ENCODE measurements at places on chromosomes 1 and 21.

GRCh38 chr1:63888984-63889383, 115.2 kb downstream of the ROR1 start:
- no peak for DNase-seq

GRCh38 chr1:33626801-33627200, 154.4 kb downstream of the ZSCAN20 start:
- DNase-seq: no peak

DNA sequence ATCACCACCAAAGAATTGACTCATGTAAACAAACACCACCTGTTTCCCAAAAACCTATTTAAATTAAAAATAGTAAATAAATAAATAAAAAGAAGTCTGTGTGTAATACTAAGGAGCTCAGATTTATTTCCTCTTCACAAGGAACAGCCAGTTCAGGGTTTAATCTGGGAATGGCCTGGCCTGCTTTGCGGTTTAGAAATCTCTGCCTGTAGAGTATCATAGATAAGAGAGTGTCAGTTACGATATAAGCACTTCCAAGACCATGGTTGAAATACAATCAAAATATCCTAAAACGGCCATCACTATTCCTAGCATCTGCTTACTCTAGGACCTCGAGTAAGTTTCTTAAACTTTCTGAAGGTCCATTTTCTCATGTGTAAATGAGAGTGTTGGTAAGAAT, 274.4 kb downstream of the PLPP3 start:
- DNase-seq: no peak

GRCh38 chr1:1307923-1308755, at the start of the genes ACAP3 and PUSL1:
Gene ACAP3 (minus strand): TSS chr1:1307930. CDS start chr1:1307815, 115 bp downstream.
Gene PUSL1 (plus strand): TSS chr1:1308597. CDS start chr1:1308644, 47 bp downstream.
- peak; percentile 81 for DNase-seq

- DNase-seq: no peak
Measured at GRCh38 chr1:164823486-164824279, 264.7 kb downstream of the PBX1 start.

- DNase-seq: no peak
Measured at GRCh38 chr1:70483342-70483741, 72.3 kb downstream of the CTH start.

DNA sequence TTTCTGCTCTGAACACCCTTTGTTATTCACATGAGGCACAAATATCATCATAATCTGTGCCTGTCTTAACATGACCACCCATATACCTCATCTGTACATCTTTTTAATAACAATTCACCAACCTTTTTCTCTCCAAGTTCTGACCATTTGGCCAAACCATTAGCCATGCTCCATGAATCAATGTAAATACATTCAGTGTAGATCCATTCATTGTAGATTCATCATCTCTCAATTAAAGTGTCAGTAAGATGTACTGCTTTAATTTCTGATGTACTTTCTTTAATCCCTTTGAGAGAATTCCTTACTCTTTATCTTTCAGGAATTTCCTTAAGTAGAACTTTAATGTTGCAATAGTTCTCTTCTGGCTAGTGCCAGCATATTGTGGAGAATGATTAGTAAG, 126.2 kb upstream of the LRRC7 start:
- no peak for DNase-seq

DNA sequence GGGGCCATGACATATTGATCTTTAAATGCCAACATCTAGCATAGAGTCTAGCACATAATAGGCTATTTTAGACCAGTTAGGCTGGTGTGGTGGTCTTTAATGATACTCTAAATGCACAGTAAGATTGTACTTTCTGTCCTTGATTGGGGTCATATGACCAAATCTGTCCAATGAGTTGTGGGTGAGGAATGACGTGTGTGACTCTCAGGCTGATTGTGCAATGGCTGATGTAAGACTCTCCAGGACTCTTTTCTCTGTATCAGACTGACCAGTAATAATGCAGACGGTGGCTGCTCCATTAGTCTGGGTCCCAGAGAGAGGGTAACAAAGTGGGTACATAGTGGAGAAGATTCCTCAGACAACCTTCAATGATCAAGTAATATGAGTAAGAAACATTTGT, 541.6 kb upstream of the CAMK1G start:
- DNase-seq: no peak

GRCh38 chr1:201773764-201774163, 55.2 kb upstream of the IPO9 start:
- no peak for DNase-seq

- no peak for DNase-seq
Measured at GRCh38 chr1:51321924-51322280, 8.5 kb downstream of the TTC39A start.

GRCh38 chr1:65577278-65577677, 156.8 kb downstream of the LEPR start:
- DNase-seq: no peak

All from endothelial cell (in vitro differentiated cells).